Posterior cingulate gyrus (tissue), 11 donors: ENCODE measurements at places on chromosomes 12 and 14.

GRCh38 chr12:54502485-54502884 lies 4.9 kb downstream of the NCKAP1L start:
- no peak for DNase-seq

GRCh38 chr12:1369460-1369859 lies 224.9 kb downstream of the FBXL14 start:
- DNase-seq: no peak

DNA sequence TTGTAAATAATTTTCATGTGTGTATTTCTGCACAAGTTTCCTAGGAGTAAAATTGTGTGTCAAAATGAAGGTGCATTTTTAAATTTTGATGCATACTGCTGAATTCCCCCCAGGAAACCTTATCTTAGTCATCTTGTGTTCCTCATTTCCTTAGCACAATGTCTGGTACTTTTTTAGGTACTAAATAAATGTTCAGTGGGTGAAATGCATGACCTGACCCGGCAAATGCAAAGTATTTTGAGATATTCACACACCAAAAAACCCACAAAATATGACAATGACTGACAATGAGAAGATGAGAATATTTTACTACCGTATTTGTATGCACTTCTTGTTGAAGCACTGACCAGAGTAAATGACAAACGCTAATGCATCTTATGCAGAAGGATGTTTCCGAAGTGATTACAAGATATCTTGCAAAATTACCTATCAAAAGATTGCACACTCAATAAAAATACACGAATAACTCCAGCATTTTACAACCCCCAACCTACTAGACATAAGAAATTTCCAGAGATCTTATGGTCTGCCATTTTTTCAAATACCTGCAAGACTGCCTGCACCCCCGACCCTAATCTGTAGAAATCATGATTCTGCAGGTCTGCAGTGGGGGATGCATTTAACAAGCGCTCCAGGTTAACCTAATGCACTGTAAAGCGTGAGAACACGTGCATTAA lies 895 bp upstream of the PRKAB1 start:
- DNase-seq: no peak

- no peak for DNase-seq
Measured at GRCh38 chr12:106149096-106149784, 10.5 kb upstream of the NUAK1 start.

DNA sequence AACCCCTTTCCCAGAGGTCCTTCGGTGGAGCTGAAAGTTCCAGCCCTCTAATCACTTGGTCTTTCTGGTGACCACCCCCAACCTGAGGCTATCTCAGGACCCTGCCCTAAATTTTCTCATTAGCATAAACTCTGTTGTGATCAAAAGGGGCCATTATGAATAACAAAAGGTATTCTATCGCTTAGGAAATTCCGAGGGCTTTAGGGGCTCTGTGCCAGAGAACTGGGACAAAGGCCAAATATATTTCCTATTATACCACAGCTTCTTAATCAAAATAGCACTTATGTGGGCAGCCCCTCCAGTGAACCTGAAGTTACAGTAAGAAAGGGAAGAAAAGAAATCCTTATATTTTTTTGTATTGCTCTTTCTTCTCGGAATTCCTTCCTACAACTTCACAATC lies 125.3 kb upstream of the NPAS3 start:
- DNase-seq: no peak
